ENCODE measurements at places on chromosomes 7 and 10.

DNA sequence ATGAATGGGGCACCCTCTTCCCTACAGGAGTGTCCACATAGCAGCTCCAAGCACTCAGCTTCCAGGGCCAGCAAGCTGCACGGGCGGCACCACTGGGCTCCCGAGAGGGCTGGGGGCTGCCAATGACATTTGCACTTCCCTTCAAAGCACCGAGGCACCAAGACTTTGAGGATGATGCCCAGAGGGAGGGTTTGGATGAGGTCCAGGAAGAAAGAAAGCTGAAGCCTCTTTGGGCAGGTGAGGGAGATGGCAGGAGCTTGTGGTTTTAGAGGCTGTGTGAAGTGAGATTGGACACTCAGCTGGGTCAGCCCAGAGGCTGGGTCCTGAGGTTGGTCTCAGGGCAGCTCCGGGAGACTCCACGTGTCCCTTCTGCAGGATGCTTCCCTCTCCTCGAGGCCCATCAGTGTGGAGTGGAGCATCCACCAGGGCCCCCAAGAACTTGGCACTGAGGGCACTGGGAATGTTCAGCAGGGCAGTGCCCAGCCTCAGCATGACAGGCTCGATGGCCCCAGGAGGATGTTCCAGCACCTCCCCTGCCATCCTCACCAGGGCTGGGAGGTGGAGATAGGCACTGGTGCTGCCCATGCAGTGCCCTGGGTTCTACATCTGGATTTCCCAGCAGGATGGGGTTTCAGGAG lies 54.9 kb upstream of the IGFBP3 start:
- DNase-seq: no peak

- no peak for DNase-seq
Observed at GRCh38 chr7:99601656-99602310, 3.7 kb downstream of the TMEM225B start.

DNA sequence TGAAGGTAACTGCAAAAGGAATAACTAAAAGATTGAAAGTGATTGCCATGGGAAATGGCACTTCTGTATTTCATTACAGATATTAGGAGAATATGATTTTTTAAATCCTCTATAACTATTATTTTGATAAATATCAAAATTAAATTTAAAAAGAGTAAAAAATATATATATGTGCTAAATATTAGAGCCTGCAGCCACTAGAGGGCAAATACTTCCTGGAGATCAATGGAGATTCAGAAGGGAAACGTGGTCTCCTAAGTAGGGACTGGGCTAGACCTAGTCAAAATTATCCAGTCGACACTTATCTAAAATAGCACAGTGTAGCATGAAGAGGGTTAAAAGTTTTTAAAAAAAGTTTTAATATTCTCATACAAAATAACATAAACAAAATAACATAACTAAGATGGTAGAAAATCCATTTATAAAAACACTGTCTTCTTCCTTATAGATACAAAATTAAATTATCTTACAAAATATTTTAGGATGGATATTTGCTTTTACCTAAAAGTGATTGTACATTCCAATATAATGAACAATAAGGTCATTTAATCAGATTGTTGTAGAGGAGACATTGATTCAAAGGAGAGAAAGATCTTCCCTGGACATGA lies 434.3 kb downstream of the MDFIC start:
- no peak for DNase-seq

DNA sequence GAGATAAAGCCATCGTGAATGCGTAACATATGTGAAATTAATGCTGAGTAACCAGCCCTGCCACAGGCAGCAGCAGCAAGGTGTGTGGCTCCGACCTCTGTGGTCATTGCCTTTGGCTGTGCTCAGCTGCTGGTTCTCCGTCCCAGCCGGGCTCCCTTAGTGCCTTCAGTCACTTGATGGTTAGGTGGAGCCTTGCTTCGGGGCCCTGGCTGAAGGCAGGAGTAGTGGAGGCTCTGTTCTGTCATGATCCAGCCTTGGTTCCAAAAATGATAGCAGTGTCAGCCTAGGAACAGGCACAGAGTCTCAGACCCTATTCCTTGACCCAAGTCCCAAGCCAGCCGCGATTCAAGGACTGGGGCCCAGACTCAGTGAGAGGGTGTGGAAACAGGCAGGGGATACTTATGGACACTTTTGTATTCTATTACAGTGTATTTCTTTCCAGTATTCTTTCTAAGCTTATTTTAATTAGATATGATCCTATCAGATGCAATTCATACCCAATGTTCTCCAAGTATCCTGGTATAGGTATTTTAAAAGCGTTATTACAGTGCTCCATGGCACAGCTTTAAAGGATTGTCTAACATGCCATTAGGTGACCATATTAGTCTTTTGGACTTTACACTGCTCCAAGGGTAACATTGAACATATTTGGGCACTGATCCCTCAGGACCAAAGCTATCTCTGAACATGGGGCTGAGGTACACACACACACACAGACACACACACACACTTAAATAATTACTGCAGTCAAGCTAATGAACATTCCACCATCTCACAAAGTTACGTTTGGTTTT lies 9.0 kb downstream of the SCART1 start:
- DNase-seq: no peak

GRCh38 chr7:71303566-71303965 lies 171.6 kb downstream of the GALNT17 start:
- peak; percentile 3 for DNase-seq

DNA sequence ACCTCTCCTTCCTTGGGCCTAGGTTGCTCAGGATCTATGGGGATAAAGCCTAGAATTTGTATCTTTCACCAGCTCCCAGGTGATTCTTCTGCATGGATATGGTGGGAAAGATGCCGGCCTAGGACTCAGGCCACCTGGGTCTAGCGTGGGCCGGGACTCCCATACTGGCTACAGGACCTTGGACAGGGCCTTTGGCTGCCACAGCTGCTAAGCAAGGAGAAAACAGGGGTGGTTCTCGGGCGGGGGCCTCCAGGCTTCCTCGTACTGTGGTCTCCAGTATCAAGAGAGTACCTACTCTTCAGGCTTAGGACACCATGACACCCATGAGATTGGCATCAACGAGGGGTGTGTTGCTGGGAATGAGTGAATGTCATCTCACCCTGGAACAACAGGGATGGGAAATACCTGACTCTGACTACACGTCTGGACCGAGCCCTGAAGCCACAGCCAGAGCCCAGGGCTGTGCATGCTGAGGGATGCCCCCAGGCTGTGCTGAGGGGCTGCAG lies 120.3 kb upstream of the ADAM12 start:
- no peak for DNase-seq

DNA sequence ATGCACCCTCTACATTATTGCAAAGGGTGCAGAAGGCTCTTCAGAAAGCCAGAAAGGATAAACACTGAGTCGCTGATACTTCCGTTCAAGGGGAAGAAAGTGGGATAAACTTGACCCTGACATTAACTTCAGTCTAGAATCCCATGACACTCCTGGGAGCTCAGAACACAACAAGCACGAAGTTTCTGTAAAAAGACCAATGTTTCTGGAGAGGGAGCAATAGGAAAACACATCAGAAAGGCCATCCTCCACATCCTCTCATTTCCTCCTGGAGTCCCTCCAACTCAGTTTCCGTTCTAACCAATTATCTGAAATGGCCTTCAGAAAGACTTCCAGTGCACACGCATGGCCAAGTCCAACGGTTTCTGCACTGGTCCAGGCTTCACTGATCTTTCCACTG lies 113.5 kb downstream of the SORBS1 start:
- DNase-seq: peak; percentile 10

- no peak for DNase-seq
Observed at GRCh38 chr10:57987055-57987721, 280.5 kb downstream of the IPMK start.

DNA sequence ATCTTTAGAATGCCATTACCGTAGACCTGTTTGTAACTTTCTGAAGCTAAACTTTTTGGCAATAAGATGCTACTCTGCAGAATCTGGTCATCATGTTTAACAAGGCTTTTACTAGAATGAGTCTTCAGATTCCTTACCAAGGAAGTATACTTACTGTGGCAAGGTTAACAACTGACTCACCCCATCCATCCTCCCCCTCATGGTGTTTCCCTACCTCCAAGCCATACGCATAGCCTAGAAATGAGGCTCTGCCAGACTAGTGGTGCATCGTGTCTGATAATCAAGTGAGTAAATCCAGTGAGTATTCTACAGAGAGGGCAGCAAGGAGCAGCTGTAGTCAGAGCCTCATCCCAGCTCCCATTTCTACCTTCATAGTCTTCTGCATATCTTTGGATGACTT lies 223.6 kb downstream of the IPMK start:
- peak; percentile 50 for DNase-seq

GRCh38 chr7:141497391-141497790 lies 53.8 kb upstream of the AGK start:
- DNase-seq: no peak

DNA sequence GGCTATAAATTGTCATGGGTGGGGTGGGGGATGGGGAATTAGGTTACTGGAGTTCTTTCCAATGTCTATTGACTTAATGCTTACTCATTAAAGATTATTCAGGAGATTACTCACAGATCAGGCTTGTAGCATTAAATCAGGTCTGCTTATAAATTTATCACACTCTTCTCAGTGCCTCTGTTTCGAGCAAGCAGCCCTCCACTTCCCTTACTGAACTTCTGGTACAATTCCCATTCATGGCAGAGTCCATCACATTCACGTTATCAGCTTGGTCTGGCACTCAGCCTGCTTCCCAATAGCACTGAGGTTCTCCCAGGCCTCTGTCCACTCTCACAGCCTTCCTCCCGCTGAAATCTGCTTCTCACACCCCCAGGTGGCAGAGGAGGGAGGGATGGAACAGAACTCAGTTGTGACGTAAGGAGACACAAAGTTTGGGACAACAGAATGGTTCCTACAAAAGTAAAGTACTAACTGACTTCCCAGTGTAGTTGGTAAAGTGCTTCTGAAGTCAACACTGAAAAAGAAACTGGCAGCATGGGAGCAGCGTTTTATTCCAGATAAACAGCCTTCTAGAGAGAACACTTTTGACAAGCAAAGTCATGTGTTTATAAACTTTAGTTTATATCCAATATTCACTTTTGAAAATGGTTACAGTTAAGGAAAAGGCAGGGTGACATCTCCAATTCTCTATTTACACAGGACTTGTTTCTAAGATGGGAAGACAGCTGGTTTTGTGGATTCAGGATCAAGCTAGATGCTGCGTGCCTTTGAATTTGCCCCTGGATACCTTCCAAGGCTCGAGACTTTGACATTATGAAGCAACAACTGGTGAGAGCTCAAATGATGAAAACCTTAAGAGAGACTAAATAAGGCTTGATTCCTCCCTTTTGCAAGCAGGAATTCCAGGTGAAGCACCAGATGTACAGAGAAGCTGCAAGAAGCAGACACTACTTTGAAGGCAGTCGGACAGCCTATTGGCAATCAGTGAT lies 81.4 kb downstream of the ATXN7L1 start:
- DNase-seq: no peak

Data from GM04503 (cell line).